Cortex of kidney (tissue), 1 donor: ENCODE measurements at places on chromosomes 13 and 19.

DNA sequence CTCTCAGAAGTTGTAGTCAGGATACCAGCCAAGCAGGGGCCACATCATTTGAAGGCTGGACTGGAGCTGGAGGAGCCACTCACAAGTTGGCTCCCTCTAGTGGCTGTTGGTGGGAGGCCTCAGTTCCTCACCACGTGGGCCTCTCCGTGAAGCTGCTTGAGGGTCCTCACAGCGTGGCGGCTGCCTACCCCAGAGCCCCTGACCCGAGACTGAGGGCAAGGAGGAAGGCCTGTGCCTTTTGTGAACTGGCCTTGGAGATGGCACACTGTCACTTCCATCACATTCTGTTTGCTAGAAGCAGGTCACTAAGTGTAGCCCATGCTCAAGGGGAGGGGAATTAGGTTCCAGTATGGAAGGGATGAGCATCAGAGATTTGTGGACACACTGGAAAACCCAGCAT lies 14.6 kb downstream of the GNA11 start:
- no peak for DNase-seq

DNA sequence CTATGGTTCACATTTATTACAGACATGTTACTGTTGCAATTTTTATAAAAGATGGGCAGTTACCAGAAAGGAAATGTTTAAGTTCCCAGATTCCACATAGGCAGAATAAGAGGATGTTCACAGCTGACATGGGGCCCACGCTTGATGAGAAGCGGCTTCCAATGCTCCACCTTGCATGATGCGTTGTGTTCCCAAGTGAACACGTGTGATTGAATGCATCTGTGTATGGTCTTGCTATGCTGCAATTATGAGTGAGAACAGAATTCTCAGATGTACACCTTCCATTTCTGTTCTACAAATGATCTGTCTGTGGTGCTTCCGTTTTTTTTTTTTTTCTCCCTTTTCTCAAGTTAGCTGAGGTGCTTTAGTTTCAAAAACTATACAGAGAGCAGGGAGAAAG lies 15.5 kb downstream of the UPF3A start:
- DNase-seq: no peak

- DNase-seq: no peak
Measured at GRCh38 chr13:35643625-35644024, 167.1 kb upstream of the MAB21L1 start.

- no peak for DNase-seq
Measured at GRCh38 chr13:42997381-42997780, 5.3 kb upstream of the EPSTI1 start.

GRCh38 chr13:29511980-29512379 lies 83.5 kb downstream of the SLC7A1 start:
- no peak for DNase-seq

GRCh38 chr19:57512845-57513244 lies 13.1 kb downstream of the ZNF773 start:
- no peak for DNase-seq
